ENCODE measurements at places on chromosomes 16 and 17.

DNA sequence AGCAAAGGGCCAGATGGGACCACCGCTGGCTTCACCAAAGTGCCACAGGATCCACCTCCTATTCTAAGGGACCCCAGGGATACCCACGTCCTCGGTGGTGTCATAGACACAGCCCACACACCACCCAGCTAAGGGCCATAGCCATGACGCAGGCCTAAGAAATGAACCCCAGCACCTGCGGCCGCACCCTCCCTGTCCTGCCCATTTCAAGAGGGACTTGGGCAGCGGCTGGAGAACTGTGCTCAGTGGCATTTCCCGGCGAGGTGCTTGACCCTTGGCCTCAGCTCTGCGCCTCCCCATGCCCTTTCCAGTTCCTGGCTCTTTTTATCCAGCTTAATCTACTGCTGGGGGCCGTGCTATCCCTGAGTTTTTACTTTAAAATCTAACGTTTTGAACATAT lies 27.3 kb downstream of the ZNF778 start:
- peaks cover 1% of the 10 kb centered on the region for H3K36me3 ChIP-seq
- peaks cover 7% of the 10 kb centered on the region for H3K27me3 ChIP-seq
- H3K4me1 ChIP-seq, result peaks cover 31% of the 10 kb centered on the region
- H3K4me3 ChIP-seq, result no peak overlapping the region
- H3K27ac ChIP-seq, result no peak overlapping the region
- no peak for DNase-seq

- H3K27me3 ChIP-seq, result no peaks in the 10 kb centered on the region
- no peak for DNase-seq
- H3K27ac ChIP-seq, result no peak overlapping the region
- peaks cover 61% of the 10 kb centered on the region for H3K36me3 ChIP-seq
- no peaks in the 10 kb centered on the region for H3K4me1 ChIP-seq
Measured at GRCh38 chr17:77212081-77212832, 71.5 kb downstream of the SEC14L1 start.

DNA sequence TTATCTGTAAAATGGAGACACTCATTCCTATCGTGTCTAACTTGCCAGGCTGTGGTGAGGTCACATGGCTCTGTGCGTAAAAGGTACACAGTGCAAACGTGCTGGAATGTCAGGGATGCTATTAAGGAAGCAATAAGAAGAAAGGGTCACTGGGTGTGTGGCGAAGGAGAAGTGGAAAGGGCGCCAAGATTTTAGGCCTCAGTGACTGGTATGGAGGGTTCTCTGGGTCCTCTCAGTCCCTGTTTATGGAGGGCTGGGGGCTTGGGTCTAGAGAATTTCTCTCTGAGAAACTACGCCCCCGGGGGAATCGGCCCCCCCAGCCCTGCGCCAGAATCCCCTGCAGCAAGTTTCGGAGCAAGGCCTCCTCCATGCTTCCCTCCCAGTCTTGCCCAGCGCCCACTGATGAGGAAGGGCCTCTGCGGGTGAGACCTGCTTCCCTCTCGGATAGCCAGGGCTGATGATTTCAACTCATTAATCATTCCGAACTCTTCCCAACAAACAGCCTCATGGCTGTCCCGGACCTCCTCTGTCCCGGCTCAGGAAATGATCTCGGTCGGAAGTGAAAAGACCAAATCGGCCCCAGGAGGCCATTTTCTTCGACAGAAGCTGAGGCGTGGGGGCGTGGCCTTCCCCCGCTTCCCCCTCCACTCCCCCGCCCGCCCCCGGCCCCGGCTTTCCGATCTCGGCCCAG lies 1.2 kb upstream of the HEXIM1 start:
- peaks cover 24% of the 10 kb centered on the region for H3K36me3 ChIP-seq
- peak overlapping the region; percentile 100 for H3K27ac ChIP-seq
- H3K4me3 ChIP-seq, result peak overlapping the region; percentile 99
- peaks cover 17% of the 10 kb centered on the region for H3K27me3 ChIP-seq
- peak; percentile 85 for DNase-seq
- H3K4me1 ChIP-seq, result peaks cover 60% of the 10 kb centered on the region

- H3K27ac ChIP-seq, result no peak overlapping the region
- H3K36me3 ChIP-seq, result no peaks in the 10 kb centered on the region
- peaks cover 8% of the 10 kb centered on the region for H3K27me3 ChIP-seq
- H3K4me3 ChIP-seq, result no peak overlapping the region
- no peaks in the 10 kb centered on the region for H3K4me1 ChIP-seq
- no peak for DNase-seq
Measured at GRCh38 chr17:68646626-68647526, 45.7 kb upstream of the FAM20A start.

DNA sequence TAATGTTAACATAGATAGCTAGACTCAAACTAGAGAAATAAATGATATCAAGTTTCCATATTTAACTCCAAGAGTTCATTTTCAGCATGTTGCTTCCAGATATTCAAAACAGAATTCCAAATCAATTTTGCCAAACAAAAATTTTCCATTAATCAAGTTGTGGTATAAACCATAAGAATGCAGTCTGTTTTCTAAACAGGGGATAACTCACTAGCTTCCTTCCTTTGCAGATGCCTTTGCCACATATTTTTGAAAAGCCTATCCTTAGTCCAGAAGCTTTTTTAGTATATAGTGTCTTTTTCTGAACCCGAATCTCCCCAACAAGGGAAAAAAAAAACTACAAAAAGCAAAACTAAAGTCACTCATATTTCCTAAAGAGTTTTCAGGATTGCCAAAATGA lies 61.5 kb downstream of the HELZ start:
- no peaks in the 10 kb centered on the region for H3K4me1 ChIP-seq
- no peak for DNase-seq
- H3K27ac ChIP-seq, result no peak overlapping the region
- peaks cover 16% of the 10 kb centered on the region for H3K36me3 ChIP-seq
- H3K4me3 ChIP-seq, result no peak overlapping the region

DNA sequence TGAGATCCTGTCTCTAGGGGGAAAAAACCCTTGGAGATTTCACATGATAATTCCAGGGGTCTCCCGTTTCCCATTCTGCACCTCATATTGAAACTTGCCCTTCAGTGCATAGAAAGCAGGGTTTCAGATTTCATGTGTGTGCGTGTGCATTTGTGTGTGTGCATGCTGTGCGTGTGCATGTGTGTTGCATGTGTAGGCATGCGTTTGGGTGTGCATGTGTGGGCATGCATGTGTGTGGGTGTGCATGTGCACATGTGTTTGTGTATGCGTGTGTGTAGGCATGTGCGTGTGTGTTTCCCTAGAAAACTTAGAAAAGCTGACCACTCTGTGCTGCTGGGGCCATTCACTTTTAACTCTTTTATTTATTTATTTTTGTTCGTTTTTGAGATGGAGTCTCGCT lies 40.0 kb downstream of the IL21R start:
- H3K27ac ChIP-seq, result no peak overlapping the region
- H3K4me1 ChIP-seq, result peaks cover 25% of the 10 kb centered on the region
- H3K36me3 ChIP-seq, result peaks cover 80% of the 10 kb centered on the region

- H3K27me3 ChIP-seq, result peaks cover 12% of the 10 kb centered on the region
- H3K4me3 ChIP-seq, result no peak overlapping the region
- no peak for DNase-seq
- no peaks in the 10 kb centered on the region for H3K4me1 ChIP-seq
Measured at GRCh38 chr16:26824469-26824868, 242.3 kb upstream of the C16orf82 start.

GRCh38 chr16:85445779-85446222 lies 167.3 kb upstream of the GSE1 start:
- H3K4me1 ChIP-seq, result peaks cover 21% of the 10 kb centered on the region
- DNase-seq, result no peak
- peaks cover 53% of the 10 kb centered on the region for H3K27me3 ChIP-seq
